ENCODE measurements at places on chromosomes 3 and 15. TPM values are rescaled to one million over a fixed set of nuclear protein-coding genes. Genes with fewer than 3 reads are reported as not detected.

Gene PRSS50
- not detected for total RNA-seq

GRCh38 chr3:111998636-111999483 lies at the start of gene TAGLN3:
TSS of gene TAGLN3 (plus strand) at chr3:111998922. CDS start at chr3:111999423, 501 bp downstream.
- DNase-seq, result no peak

GRCh38 chr3:45966371-45966791 lies 23.1 kb downstream of the CXCR6 start:
- no peak for DNase-seq

- DNase-seq, result no peak
These were observed 72.2 kb upstream of the ADPGK start for GRCh38 chr15:72855791-72856190.

GRCh38 chr3:167829071-167829470 lies 93.5 kb downstream of the SERPINI1 start:
- no peak for DNase-seq

- DNase-seq, result no peak
These were observed 1.4 kb upstream of the CHMP2B start for GRCh38 chr3:87225659-87226058.
